Activated naive CD4-positive, alpha-beta T cell treated with anti-CD3 and anti-CD28 coated beads, Interleukin-2, amount 50 U/mL, for 72 hours (primary cell): ENCODE measurements at places on chromosomes 13 and 19. TPM values are rescaled to one million over a fixed set of nuclear protein-coding genes. Genes with fewer than 3 reads are reported as not detected.

Gene FBL
- total RNA-seq = 515 TPM

DNA sequence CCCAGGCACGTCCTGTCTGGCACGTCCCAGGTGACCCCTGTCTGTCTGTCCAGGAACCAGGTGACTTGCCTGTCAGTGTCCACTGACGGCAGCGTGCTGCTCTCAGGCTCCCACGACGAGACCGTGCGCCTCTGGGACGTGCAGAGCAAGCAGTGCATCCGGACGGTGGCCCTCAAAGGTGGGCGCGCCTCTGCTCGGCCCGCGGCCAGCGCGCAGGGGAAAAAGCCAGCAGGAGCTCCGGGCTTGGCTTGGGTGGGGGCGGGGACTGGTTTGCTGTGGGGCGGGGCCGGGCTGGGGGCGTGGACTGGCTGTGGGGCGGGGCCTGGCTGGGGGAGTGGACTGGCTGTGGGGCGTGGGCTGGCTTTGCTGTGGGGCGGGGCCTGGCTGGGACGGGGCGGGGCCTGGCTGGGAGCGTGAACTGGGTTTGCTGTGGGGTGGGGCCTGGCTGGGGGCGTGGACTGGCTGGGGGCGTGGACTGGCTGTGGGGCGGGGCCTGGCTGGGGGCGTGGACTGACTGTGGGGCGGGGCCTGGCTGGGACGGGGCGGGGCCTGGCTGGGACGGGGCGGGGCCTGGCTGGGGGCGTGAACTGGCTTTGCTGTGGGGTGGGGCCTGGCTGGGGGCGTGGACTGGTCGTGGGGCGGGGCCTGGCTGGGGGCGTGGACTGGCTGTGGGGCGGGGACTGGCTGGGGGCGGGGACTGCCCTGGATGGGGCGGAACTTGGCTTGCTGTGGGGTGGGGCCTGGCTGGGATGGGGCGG lies 7.2 kb downstream of the WDR18 start:
- DNase-seq = peak; percentile 69

Gene CA11
- 10.9 TPM for total RNA-seq

- no peak for DNase-seq
Measured at GRCh38 chr13:78593652-78594455, 9.5 kb downstream of the POU4F1 start.

DNA sequence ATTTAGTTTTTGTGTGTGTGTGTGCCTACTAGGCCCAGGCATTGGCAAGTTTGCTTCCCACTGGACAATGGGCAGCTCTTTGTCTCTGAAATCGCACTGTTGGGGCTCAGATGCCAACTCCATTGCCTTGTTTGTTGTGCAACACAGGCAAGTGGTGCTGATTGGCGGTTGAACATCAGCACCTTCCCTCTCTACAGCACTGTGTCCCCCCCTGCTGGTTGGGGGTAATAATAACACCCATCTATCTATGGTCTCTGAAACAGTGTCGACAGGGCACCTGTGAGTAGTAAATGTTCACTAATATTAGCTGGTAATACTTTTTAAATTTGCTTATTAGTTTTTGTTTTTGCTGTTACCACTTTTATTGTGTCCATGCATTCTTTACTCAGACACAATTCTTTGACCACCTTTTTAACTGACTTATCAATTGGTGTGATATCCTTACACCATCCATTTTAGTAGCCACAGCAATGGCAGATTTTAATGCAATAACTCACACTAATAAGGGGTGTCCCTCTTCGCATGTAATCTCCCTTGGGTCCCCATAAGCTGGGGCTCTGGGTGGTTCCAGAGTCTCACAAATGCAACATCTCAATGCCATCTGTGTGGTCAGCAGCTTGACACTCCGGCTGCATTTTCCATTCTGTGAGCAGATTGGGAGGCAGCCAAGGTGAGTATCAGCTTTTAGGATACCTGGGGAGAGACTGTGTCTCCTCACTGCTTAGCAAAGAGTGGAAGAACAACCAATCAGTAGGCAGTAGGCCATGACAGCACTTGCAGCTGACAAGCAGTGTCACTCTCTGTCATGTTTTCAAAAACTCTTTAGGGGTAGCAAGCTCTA lies 47.7 kb upstream of the UQCRFS1 start:
- DNase-seq = no peak

- DNase-seq = no peak
Measured at GRCh38 chr13:99821741-99822140, 149.8 kb downstream of the ZIC5 start.

- DNase-seq = no peak
Measured at GRCh38 chr13:66864627-66865026, 365.5 kb downstream of the PCDH9 start.

Gene FFAR2
- total RNA-seq = not detected

Gene KIR2DL4
- 0.25 TPM for total RNA-seq
